ENCODE measurements at places on chromosomes 5 and 9. TPM values are rescaled to one million over a fixed set of nuclear protein-coding genes. Genes with fewer than 3 reads are reported as not detected.

Gene PIP5KL1
- 2.6 TPM for total RNA-seq

DNA sequence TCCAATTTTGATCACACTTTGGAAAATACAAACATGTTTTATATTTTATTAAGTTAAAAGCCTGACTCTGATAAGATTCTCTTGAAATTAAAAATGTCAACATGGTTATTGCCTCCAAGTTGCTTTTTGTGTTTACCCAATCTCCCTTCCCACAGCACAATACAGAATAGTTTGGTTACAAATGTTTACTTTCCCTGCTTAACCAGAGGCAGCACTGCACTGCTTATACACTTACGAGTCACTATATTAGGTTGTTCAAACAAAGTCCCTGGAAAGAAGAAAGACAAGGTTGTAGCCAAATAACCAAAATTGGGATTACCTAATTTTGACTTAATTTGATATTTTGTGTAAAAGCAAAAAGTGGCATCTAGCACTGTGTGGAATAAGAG, 25.9 kb downstream of the SRFBP1 start:
- H3K4me1 ChIP-seq, result no peaks in the 10 kb centered on the region
- H3K36me3 ChIP-seq, result peaks cover 12% of the 10 kb centered on the region
- no peak overlapping the region for H3K27ac ChIP-seq
- H3K4me3 ChIP-seq, result no peak overlapping the region

DNA sequence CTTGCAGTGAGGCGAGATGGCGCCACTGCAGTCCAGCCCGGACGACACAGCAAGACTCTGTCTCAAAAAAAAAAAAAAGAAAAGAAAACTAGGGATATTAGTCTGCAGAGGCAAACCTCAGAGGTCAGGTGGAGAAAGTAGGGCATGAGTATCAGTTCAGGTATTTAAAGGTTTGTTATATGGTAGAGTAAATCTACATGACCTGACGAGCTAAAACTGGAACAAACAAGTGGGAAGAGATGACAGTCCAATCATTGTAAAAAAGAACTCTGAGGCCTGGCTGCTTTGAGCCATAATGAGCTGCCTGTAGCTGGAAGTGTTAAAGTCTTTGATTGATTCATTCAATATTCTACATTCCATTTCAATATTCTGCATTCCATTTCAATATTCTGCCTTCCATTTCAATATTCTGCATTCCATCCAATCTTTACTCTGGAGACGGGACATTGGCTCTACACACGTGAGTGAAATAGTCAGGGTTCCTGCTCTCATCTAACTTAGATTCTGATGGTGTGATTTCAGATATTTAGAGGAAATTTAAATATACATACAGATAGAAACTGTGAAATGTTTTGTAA, 28.9 kb upstream of the GRAMD2B start:
- DNase-seq, result no peak
- no peak overlapping the region for H3K27ac ChIP-seq
- H3K4me1 ChIP-seq, result no peaks in the 10 kb centered on the region

DNA sequence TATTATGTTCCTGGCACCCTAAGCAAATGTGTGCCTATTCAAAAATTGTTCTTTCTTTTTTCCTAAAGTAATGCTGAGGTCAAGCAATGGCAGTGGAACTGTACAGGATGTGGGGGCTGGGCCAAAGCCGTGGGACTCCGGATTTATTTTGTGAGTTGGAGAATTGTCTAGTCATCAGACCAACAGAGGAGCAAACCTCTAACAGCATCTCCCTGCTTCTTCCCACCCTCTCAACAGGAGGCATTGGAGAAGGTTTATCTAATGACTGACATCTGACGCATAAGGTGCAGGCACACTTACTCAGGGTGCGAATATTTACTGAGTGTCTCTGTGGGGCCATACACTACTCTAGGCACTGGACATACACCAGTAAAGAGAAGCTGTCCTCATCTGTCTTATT, 38.6 kb downstream of the MARCHF11 start:
- DNase-seq, result no peak
- H3K4me1 ChIP-seq, result no peaks in the 10 kb centered on the region
- H3K27me3 ChIP-seq, result no peaks in the 10 kb centered on the region
- no peak overlapping the region for H3K27ac ChIP-seq
- H3K36me3 ChIP-seq, result no peaks in the 10 kb centered on the region
- H3K4me3 ChIP-seq, result no peak overlapping the region

GRCh38 chr5:175610381-175610780, 47.5 kb upstream of the HRH2 start:
- H3K27ac ChIP-seq, result no peak overlapping the region
- H3K4me3 ChIP-seq, result no peak overlapping the region
- H3K27me3 ChIP-seq, result peaks cover 18% of the 10 kb centered on the region
- peaks cover 10% of the 10 kb centered on the region for H3K4me1 ChIP-seq
- no peaks in the 10 kb centered on the region for H3K36me3 ChIP-seq

DNA sequence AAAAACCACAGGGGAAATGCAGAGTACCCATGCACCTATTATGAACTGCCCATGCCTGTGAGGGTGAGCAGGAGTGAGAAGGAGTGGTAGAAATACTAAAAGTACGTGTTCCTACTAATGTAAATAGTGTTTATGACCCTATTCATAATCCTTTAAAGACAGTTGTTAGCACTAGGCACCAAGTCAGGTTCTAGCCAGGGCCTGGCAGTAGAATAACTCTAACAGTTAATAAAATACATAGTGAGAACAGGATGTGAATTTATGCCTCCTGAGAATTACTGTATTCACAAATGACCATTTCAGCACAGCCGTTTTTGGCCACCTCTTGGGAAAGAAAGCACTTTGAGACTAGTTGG, 103.2 kb upstream of the TARS1 start:
- no peak for DNase-seq
- no peaks in the 10 kb centered on the region for H3K4me1 ChIP-seq
- H3K4me3 ChIP-seq, result no peak overlapping the region

Gene PCDHGA10
- not detected for total RNA-seq

Gene GABRA6
- total RNA-seq, result not detected

- no peak overlapping the region for H3K4me3 ChIP-seq
- peaks cover 4% of the 10 kb centered on the region for H3K27me3 ChIP-seq
- H3K27ac ChIP-seq, result no peak overlapping the region
- no peaks in the 10 kb centered on the region for H3K4me1 ChIP-seq
Measured at GRCh38 chr5:59835800-59836199, 57.7 kb downstream of the PDE4D start.

Gene LOX
- not detected for total RNA-seq

GRCh38 chr5:107486489-107486888, 184.2 kb downstream of the EFNA5 start:
- no peaks in the 10 kb centered on the region for H3K27me3 ChIP-seq
- DNase-seq, result peak; percentile 48
- peaks cover 15% of the 10 kb centered on the region for H3K4me1 ChIP-seq
- H3K4me3 ChIP-seq, result no peak overlapping the region

- no peak for DNase-seq
- no peak overlapping the region for H3K27ac ChIP-seq
- H3K27me3 ChIP-seq, result no peaks in the 10 kb centered on the region
- no peaks in the 10 kb centered on the region for H3K36me3 ChIP-seq
- H3K4me1 ChIP-seq, result no peaks in the 10 kb centered on the region
- no peak overlapping the region for H3K4me3 ChIP-seq
Measured at GRCh38 chr5:67536866-67537265, 340.3 kb upstream of the CD180 start.

Gene SAPCD2
- 56.8 TPM for total RNA-seq

Gene COL27A1
- 0.99 TPM for total RNA-seq

DNA sequence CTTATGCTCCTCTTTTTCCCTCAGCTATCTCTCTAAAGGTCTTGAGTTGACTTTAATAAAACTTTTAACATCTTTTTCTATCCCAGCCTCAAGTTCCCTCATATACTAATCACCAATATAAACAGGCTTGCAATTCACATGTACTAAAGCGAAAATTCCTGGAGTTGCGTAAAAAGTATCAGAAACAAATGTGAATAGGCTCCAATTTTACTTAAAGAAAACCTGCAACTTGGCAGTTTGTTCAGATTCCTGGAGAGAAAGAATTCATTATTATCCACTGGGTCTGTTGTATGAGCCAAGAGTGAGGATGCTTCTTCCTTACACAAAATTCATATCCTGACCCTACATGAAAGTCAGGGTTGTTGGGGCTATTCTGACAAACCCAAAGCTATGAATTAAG, 384.2 kb downstream of the DTWD2 start:
- DNase-seq, result no peak
- no peak overlapping the region for H3K27ac ChIP-seq
- no peaks in the 10 kb centered on the region for H3K36me3 ChIP-seq
- no peaks in the 10 kb centered on the region for H3K27me3 ChIP-seq
- H3K4me1 ChIP-seq, result no peaks in the 10 kb centered on the region
- H3K4me3 ChIP-seq, result no peak overlapping the region

Gene HNRNPA0
- 31.3 TPM for total RNA-seq

Measured in activated CD8-positive, alpha-beta T cell treated with anti-CD3 and anti-CD28 coated beads, Interleukin-2, amount 10 ng/mL, durations not matched to agents 7 days and 5 days (primary cell).